ENCODE measurements at places on chromosomes 16 and 17.

GRCh38 chr17:3843935-3844516, 2.0 kb downstream of the NCBP3 start:
- DNase-seq: no peak

- DNase-seq: no peak
Observed at GRCh38 chr16:46730801-46731690, 17.1 kb downstream of the MYLK3 start.

DNA sequence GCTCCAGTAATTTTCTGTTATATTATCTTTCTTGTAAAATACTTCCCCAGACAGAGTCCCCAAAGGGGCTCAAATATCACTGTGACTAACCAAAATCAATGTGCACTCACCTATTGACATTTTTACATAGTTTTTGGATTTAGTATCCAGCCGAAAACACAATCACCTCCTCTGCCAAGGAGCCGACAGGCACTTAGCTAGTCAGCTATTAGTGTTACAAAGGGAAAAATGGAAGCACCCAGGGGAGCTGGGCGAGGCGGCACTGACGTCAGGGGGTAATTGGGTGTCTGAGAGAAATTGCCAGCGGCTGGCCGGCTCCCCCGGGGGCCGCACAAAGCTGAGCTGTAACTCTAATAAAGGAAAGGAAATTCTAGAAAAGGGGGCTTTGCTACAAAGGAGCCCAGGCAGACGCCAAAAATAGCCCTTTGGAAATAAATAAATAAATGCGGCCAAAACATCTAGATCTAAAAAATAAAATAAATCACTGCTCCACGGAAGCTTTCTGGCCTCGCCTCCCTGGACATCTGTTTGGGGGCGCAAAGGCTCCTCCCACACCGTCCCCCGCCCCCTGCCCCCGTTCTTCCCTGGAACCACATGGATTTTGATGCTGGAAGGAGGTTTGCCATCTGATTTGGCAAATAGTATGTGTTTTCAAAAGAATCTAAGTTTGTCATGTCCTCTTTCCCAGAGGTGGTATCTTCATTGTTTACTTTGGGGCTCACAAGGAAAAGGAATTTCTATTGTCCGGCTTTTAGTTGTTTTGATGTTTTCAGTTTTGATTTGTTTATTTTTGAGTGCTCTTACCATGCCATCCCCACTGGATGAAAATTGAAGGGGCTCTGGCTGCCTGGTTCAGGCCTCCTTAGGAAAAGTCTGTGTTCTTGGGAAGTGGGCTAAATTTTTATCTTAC, 156.7 kb downstream of the ZNF423 start:
- no peak for DNase-seq

DNA sequence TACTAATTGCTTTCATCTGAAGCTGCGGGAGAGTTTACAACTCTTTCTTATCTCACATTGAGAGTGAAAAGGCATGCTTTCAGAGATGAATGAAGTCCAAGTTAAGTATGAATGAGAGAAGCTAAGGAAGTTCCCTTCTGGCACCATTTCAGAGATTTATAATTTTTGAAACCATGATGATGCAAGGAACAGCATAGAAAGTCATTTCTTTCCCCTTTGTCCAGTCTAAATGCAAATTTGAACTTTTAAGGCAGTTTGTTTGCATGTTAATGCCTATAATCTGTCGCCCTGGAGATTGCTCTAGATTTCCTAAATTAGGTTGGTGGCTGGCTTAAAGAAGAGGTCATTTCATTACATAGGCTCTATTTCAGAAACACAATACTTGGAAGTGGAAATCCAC, 594.8 kb upstream of the GOT2 start:
- DNase-seq: no peak

GRCh38 chr16:4586291-4586690, 28.4 kb downstream of the UBALD1 start:
- no peak for DNase-seq

DNA sequence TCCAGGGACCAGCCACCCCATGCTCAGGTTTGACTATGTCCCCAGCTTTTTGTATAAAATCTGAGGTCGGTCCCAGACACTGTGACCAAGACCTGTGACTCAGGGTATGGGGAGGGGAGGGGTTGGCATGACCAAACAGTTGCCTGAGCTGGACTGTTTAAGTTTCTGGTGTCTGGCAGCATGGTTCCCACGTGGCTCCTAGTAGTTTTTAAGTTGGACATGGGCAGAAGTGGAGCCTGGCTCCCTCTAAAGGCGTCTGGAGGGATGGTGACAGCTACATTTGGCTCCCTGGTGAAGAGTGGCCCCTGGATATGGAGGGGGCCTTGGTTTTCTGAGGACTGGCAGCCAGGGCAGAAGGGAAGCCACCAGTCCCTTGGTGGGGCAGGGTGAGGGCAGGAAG, 7.9 kb downstream of the SMCR8 start:
- no peak for DNase-seq

GRCh38 chr16:83755391-83755790, 52.4 kb upstream of the HSBP1 start:
- no peak for DNase-seq

GRCh38 chr16:85360323-85361277, 248.3 kb upstream of the CIBAR2 start:
- DNase-seq: no peak

DNA sequence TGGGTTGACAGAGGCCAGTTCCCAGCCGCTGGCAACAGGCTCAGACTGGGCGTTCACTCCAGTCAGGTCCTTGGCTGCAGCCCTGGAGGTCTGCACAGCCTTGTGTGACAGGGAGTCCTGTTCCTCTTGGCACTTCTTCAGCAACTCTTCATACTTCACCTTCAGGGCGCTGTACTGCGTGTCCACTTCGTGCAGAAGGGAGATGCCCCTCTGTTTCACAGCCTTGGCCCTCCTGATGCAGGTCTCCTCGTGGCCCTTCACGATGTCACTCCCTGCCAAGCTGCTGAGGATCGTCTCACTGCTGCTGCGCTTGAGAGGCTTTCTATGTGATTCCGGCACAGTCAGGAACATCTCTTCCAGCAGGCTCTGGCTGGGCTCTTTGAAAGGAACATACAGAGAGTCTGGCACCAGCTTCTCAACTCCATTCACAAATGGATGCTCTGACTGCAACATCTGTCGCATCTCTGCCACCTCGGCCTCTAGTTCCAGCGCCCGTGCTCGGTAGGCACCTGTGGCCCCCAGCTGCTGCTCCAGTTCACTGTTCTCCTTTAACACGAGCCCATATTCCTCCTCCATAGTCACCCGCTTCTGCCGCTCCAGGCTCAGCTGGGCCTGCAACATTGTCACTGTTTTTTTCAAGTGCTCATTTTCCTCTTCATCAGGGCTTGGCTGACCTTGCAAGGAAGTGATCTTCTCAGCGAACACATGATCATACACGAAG, 27.2 kb downstream of the CDR2 start:
- no peak for DNase-seq

GRCh38 chr16:74758801-74759200, 15.8 kb downstream of the FA2H start:
- DNase-seq: no peak

DNA sequence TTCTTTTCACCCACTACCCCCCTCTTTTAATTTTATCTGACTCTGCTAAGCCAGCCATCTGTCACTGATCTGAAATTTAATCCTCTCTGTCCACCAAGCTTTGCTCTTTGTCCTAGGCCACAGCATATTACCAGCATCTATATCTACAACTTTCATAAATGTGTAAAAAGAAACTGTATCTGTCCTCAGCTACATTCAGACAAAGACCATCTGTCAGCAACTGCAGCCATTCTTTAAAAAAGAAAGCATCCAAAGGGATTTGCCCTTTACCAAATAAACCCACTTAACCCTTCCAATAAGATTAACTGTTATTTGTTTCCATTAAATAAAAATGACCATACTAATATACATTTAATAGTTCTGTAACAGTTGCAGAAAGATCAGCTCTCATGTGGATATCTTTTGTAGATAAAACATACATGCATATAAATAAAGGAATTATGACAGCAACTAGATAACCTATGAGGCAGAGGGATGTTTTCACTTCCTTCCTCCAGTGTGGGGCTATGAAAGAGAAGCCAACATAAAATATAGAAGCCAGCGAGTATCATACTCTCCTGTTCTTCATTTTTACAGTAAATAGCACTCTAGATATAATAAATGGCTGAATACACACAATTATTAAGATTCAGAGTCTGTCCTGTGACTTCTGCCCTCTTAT, 602.5 kb upstream of the SALL1 start:
- DNase-seq: no peak

GRCh38 chr16:80029761-80030481, 429.4 kb upstream of the MAF start:
- no peak for DNase-seq

DNA sequence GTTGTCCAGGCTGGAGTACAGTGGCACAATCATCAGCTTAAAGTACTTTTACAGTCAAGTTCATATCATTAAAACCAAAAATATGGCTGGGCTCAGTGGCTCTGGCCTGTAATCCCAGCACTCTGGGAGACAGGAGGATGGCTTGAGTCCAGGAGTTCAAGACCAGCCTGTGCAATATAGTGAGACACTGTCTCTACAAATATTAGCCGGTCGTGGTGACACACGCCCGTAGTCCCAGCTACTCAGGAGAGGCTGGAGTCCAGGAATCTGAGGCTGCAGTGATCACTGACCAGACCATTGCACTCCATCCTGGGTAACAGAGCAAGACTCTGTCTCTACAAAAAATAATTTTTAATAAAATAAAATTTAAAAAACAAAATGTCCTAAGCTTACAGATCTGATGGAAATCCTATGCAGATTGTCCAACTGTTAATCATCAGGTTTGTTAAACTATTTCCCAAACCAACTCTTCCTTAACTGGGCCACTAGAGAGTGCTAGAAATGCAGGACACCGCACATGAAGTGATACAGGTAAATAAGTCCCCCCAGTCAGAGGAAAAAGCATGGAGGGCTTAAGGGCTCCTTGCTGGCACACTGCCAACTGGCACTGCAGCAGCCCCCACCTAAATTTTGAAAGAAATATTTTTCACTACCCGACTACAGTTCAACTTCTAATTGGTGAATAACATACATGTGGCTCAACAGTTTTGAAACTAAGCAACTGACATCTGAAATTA, 2.8 kb downstream of the USP22 start:
- DNase-seq: no peak

GRCh38 chr17:61322325-61323002, 77.2 kb upstream of the TBX2 start:
- no peak for DNase-seq

DNA sequence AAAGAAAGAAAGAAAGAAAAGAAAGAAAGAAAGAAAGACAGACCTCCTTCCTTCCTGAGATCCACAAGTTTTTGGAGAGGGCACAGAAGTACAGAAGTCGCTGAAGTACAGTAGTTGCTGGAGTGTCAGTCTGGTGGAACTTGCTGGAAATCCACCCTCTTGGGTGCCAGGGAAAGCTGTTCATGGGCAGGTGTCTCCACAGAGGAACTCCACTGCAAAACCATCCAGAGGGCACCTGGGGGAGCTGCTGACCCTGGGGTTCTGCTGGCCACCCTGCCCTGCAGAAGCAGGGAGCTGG, 3.5 kb upstream of the PRR14 start:
- no peak for DNase-seq

GRCh38 chr16:17437127-17437720, 33.5 kb downstream of the XYLT1 start:
- DNase-seq: no peak

- no peak for DNase-seq
Observed at GRCh38 chr17:82281076-82281475, 7.6 kb upstream of the CSNK1D start.

- no peak for DNase-seq
Observed at GRCh38 chr16:19831678-19832077, 53.0 kb downstream of the GPRC5B start.
